ENCODE measurements at places on chromosomes 1 and 21.

- no peak for DNase-seq
Observed at GRCh38 chr21:44647222-44647552, 973 bp downstream of the KRTAP10-11 start.

- no peak for DNase-seq
Observed at GRCh38 chr1:203305809-203306088, 430 bp downstream of the BTG2 start.

DNA sequence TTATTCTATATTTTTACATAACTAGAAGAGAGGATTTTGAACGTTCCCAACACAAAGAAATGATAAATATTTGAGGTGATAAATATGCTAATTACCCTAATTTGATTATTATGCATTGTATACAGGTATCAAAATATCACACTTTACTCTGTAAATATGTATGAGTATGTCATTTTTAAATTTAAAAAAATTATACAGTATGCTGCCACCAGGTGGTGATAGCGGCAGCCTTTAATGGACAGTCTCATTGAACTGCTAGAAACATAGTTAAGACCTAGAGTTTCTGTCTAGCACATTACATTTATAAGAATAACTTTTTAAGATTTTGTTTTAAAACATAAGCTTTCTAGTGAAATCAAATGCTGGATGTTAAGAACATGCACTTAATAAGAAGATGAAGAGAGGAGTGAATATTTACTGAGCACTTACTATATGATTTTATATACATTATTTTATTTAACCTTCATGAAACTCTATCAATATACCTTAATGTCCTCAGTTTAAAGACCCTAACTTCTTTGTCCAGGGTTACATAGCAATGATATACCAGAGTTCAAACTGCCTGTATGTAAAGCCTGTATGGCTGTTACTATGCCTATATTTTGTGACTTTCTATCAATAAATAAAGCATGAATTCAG is 207.1 kb downstream of the NUF2 start:
- peak; percentile 5 for DNase-seq

DNA sequence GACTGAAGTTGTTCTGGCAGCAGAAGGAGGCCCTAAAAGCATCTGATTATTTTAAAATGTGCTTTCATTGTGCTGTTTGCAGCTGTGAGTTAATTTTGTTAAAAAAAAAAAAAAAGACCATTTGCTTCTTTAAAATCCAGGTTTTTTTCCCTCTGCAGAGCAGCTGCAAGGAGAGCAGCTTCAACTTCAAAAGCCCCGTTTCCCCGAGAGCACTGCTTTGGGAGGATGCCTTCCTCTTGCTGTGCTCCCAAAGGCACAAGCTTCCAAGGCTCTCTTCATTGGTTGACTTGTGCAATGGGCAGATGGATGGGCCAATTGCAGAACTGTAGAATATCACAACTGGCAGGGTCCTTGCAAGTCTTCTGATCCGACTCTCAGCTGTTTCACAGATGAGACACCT is 459.2 kb upstream of the PKN2 start:
- no peak for DNase-seq

DNA sequence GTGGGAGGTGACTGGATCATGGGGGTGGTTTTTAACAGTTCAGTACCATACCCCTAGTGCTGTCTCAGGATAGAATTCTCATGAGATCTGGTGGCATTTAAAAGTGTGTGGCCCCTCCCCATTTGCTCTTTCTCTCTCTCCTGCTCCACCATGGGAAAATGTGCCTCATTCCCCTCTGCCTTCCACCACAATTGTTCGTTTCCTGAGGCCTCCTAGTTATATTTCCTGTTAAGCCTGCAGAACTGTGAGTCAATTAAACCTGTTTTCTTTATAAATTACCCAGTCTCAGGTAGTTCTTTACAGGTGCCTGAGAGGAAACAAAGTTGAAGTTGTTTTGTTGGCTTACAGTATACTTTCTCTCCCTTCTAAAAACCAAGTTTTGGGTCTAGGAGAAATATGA is 23.1 kb upstream of the SLC22A15 start:
- DNase-seq: no peak

DNA sequence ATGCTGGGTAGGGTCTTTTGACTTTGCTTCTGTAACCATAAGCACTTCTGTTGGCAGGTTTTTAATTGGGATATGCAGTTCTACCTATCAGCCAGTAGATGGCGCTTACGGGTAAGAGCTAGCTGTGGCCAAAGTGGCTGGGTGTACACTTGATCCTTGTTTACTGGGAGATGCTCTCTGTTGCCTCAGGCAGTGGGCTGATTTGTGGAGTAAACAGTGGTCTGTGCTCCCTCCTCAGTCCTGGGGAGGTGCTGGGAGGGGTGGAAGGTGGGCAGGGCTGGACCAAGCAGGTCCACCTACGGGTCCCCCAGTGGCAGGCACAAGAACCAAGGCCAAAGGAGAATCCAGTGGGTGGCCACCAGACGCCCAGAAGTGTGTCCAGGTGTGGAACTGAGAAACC is 43.4 kb downstream of the RALGPS2 start:
- DNase-seq: no peak

GRCh38 chr1:44531785-44532566 is 126.9 kb downstream of the RNF220 start:
- DNase-seq: peak; percentile 80

DNA sequence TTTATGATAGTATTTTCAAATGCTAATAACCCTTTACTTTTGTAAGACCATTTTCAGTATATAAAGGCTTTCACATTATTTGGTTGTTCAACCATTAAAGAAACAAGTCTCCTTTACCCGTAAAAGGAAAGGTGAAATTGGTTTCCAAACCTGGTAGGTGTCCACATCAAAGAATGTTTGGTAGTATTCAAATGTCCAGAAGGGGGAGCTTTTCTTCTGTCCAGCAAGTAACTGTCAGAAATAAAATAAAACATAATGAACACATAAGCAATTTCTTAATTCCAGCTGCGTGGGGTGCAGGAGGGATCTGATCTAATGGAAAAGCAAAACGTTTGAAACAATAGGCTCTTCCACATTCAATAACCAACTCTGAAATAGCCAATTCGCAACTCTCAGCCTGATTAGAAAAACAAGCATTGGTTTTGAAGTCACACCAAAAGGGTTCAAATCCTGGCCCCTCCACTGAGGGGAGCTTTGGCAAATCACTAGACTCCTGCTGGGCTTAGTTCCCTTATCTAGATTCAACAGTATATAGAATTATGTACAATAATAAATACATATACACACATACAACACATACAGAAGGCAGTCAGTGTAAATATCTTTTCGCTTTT is 11.0 kb downstream of the YIPF1 start:
- DNase-seq: peak; percentile 58

DNA sequence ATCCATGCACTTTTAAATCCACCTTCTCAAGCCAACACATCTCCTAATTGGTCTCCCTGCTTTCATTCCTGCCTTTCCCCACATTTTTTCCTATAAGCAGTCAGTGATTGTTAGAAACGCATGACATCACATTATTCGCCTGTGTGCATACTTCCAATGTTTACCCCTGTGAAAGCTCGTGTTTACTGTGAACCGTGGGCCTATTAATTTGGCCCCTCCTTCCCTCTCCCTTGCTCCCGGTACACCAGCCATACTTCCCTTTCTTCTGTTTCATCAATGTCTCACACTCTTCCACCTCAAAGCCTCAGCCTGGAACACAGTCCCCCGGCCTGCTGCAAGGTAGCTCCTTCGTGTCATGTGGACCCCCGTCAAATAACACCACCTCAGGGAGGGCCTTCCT is 9.1 kb downstream of the MTOR start:
- DNase-seq: no peak

DNA sequence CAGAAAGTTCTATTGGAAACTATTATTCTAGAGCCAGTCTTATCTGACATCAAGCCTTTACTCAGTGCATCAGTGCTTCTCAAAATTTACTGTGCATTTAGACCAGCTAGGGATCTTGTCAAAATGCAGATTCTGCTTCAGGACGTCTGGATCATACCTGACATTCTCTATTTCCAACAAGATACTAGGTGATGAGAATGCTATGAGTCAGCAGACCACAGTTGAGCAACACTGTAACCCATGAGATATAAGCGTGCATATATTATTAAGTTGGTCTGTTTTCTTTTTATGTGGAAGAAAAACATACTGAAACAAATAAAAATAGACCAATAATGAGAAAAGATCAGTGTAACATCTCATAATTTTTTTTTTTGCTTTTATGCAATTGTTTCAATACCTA is 40.4 kb upstream of the KCNH1 start:
- no peak for DNase-seq

- DNase-seq: no peak
Observed at GRCh38 chr1:30511991-30512913, 211.1 kb downstream of the MATN1 start.

- DNase-seq: no peak
Observed at GRCh38 chr21:45715441-45715840, 71.9 kb downstream of the PCBP3 start.

- peak; percentile 38 for DNase-seq
Observed at GRCh38 chr1:41891199-41891896, 27.4 kb downstream of the HIVEP3 start.

- DNase-seq: peak; percentile 69
Observed at GRCh38 chr1:223700942-223701637, 11.2 kb upstream of the CAPN2 start.

DNA sequence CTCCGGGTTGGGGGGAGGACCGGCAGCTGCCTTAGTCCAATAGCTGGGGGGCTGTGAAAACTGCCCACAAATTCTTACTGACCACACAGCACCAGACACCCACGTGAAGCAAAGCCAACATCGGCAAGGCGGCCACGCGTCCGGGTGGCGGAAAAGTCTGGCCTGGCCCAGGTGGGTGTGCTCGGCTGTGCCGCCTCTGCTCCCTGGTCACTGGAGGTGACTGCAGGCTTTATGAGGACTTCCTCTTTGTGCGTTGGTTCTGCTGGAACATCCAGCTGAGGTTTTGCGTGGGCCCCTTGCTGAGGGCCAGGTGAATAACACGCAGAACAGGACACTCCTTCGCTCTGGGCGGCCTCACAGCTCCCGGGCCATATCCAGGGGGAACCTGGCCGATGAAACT is 35.4 kb downstream of the FAAP20 start:
- no peak for DNase-seq

GRCh38 chr1:201877877-201878401 is 10.8 kb upstream of the SHISA4 start:
- peak; percentile 22 for DNase-seq

GRCh38 chr1:30684881-30685795 is 38.2 kb downstream of the MATN1 start:
- DNase-seq: no peak

All from LoVo (cell line).